Activated naive CD4-positive, alpha-beta T cell treated with anti-CD3 and anti-CD28 coated beads, Interleukin-2, amount 10 ng/mL, durations not matched to agents 7 days and 5 days (primary cell): ENCODE measurements at places on chromosomes 7 and 10.
A peak's percentile ranks its signal among the peaks of the same experiment; 100 is the strongest.

GRCh38 chr10:3980660-3981059 is 195.7 kb upstream of the KLF6 start:
- DNase-seq, result no peak

- no peak for DNase-seq
Measured at GRCh38 chr7:55134359-55134725, 115.5 kb downstream of the EGFR start.

- peak; percentile 52 for DNase-seq
Measured at GRCh38 chr7:36473454-36474282, 84.0 kb downstream of the ANLN start.

DNA sequence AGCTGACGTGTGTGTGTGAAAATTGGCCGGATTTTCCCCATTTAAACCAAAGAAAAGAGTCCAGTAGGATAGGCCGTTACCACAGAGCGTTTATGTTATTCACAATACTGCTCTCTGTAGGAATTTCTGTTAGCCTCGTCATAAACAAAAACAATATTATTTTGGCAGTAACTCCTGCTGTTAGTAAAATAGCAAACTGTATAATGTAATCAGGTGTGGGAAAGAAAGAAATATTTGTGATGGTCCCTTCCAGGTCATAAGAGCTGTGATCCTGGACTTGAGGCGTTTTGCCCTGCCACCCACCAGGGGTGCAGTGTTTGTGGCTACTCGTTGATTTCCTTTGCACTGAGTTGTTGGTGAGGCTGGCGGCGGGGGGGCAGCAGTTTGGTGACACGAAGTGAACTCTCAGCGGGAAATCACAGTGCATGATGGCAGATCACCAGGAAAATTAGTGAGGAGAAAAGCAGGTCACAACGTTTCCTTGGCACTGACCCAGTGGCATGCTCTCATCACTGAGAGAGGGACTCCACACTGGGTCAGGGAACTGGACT is 2.8 kb downstream of the EEPD1 start:
- no peak for DNase-seq

DNA sequence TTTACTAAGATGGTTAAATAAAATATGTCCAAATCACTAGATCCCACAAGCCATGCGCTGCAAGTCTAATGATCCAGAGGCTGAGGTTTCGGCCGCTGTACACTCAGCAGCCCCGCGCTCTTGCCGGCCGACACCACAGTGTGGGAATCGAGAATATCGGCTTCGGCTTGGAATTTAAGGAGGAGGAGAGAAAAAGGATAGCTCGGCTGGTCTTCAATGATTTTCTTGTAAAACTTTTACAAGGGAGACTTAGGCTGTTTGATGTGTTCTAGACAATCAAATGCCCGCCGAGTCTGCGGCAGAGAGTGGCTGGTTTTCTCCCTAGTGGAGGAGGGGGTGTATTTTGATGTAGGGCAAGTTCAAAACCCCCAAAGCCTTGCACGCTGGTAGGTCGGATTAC is 118.2 kb upstream of the TCF7L2 start:
- no peak for DNase-seq

DNA sequence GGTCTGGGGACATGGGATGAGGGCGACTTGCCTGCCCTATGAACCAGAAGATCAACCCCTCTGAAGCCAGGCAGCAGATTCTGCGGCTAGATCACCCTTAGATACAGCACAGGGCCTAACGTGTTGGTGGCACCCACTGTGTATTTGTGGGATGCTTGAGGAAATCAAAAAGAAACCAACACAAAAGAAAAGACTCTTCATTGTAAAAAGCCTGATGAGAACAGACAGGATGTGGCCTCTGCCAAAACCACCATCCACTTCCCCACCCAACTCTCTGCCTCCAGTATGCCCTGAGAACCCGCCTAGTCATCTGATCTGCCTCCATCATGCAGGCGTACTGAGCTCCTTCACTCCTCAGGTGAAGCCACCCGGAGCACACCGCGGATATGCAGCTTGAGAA is 97.2 kb upstream of the INSYN2A start:
- peak; percentile 83 for DNase-seq

- no peak for DNase-seq
Measured at GRCh38 chr7:8249121-8249520, 12.8 kb downstream of the ICA1 start.

GRCh38 chr10:77509391-77509790 is 128.2 kb downstream of the KCNMA1 start:
- no peak for DNase-seq

DNA sequence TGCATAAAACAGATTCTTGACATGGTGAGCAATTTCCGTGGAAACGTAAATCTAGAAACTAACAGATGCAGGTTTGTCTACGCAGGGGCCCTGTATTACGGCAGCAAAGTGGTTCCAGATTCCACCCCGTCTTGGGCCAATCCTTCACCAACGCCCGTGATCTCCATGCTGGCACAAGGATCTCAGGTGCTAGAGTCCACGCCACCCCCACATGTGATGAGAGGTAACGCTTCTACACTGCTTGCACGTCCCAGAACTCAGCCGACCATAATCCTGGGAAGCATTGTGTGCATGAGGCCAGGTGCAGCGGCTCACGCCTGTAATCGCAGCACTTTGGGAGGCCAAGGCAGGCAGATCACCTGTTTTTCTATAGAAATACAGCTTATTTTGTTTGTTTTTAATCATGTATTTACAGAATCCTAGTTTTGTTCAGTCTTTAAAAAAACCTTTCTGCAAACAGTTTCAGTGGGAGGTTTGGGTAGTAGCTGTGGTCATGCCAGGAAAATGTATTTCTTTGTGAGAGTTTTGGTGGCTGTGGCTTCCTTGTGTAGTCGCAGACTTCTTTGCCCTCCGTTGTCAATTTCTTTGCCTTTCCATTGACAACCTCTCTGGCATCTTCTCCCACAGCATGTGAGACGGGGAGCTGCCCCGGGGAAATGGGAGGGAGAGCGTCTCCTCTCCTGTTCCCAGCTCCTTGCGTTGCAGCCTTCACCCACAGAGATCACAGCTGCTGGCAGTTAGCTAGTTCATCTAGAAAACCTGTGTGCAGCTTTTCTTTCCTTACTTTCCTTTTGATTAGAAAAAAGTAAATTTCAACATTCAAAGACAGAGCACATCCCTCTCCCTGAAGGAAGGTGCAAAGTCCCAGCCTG is 35.7 kb downstream of the ITIH2 start:
- DNase-seq, result no peak

- DNase-seq, result no peak
Measured at GRCh38 chr7:71782051-71782450, 630.1 kb downstream of the CALN1 start.
